ENCODE measurements at places on chromosomes 16 and 17. TPM values are rescaled to one million over a fixed set of nuclear protein-coding genes. Genes with fewer than 3 reads are reported as not detected.

The MFAP4 gene
- 39.1 TPM for total RNA-seq

The CTRL gene
- 0.30 TPM for total RNA-seq

The GAS7 gene
- total RNA-seq, result 10.0 TPM

The CIBAR2 gene
- not detected for total RNA-seq

The PYCARD gene
- 19.2 TPM for total RNA-seq

The EMP2 gene
- total RNA-seq, result 32.8 TPM

The CRYBA1 gene
- not detected for total RNA-seq
